ENCODE measurements at places on chromosomes 5 and 9.
A peak's percentile ranks its signal among the peaks of the same experiment; 100 is the strongest.

DNA sequence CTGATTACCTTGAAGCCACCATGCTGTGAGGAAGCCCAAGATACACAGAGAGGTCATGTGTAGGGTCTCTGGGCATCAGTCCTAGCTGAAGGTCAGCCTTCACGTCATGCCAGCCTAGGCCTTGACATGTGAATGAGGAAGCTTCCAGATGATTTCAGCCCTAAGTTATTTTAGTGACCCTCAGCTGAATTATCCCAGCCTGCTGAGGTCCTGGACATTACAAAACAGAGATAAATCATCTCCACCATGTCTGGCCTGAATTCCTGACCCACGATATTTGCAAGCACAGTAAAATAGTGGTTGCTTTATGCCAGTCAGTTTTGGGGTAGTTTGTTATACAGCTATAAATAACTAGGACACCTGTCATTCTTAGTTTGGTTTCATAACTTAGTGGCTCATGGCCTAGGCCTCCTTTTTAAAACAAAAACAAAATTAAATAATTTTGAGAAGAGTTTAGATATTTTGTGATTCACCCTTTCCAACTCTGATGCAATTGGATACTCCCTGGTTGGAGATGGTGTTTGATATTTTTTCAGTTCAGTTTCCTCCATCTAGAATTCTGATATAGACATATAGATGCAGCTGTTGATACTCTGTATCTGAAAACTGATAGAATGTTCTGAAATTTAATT lies 571.3 kb upstream of the CLINT1 start:
- no peak for DNase-seq

- no peak for DNase-seq
Measured at GRCh38 chr5:100424017-100424416, 111.2 kb upstream of the FAM174A start.

GRCh38 chr5:72379936-72380335 lies 59.8 kb downstream of the PTCD2 start:
- DNase-seq, result no peak

DNA sequence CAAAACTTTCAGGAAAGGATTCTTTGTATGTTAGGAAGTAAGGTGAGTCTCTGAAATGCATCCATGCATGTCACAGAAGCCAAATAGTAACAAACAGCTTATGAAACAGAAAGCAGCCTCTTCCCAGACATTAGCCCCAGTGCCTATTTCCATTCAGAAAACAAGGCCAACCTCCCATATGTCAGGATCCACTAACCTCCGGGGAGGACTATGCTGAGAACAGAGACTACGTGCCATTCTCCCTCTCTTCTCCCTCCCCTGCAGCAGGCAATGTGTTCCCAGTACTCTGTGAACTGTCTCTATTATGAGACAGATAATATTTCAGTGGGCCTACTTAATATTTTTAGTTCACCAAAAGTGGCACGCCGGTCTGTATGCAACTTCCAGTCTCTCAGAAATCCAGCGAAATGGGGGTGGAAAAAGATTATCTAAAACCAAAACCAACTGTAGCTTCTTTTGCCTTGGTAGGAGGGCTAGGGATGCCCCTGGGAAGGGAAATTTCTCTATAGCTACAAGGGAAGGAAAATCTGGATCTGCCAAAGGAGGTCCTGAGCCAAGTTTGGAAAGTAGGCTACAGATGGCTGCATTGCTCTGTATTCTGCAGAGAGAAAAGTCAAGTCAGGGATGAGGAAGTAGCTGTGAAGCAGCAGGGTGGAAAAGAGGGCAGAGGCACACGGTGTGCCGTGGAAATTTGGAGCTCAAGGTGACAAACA lies 42.0 kb downstream of the VLDLR start:
- DNase-seq, result no peak

DNA sequence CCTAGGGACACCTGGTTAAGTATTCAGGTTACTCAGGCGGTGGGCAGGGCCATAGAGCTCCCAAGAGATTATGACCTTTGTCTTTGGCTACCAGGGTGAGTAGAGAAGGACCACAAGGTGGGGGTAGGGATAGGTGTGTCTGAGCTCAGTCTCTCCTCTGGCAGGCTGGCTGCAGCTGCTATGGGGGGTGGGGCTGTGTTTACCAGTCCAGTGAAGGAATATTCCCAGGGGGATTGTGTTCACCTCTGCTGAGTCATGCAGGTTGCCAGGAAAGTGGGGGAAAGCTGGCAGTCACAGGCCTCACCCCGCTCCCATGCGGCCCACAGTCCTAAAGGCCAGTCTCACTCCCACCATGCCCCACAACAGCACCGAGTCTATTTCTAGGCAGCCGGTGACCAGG lies 53.6 kb upstream of the POU5F2 start:
- no peak for DNase-seq

DNA sequence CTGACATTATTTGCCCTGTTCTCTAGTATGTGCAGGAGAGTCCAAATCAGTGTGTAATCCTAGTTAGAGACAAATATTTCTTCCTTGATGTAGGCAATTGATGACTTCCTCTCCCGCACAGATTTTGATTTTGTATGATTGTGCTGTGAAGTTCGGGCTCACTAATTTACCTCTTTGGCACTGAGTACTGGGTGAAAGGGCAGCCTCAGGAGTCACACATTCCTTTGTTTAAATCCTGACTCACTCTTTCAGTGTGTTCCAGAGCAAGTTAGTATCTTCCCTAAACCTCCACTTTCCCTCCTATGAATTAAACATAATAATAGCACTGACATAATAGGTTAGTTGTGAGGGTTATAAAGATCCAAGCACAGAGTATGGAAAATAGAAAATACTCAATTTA lies 269.7 kb downstream of the ISL1 start:
- no peak for DNase-seq

GRCh38 chr5:94508461-94509148 lies 109.8 kb downstream of the KIAA0825 start:
- no peak for DNase-seq

DNA sequence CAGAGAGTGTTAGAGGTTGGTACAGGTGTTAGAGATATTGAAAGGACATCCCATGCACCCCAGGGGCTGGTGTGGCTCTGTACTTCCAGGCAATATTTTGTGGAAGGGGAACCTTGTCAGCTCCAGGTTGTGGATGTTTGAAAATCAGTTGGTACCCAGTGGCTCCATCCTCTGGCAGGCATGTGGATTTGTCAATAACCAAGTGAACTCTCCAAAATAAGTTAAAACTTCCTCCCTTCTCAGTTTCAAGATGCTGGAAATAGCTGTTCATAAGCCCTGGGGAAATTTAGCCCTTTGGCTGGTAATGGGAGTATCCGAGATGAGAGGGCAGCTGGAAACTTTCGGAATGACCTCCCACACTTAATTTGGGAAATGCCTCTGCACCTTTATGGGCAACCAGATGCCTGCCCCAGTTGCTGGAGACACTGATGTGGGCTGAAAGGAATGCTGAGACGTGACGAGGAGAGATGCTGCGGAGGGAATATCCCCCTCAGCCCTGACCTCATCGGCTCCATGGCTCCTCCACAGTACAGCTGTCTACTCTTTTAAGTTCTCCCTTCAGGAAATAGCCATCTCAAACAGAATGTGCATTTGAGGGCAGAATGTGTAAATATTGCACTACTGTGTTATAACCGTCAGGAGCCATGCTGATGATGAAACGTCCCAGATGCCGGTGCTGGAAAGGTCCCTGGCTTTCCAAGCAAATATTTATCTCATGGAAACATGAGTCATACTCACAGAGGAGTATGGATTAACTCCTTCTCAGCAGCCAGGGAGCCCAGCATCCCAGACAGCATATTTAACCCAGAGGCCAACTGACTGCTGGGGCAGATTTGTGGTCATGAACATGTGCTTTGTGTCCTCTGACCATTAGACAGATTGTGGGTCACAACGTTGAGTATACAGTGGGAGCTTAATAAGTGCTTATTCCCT lies 29.5 kb downstream of the TGFBI start:
- no peak for DNase-seq

GRCh38 chr5:170225326-170226128 lies 7.3 kb upstream of the C5orf58 start:
- DNase-seq, result peak; percentile 33

- DNase-seq, result no peak
Measured at GRCh38 chr9:15372455-15372854, 50.2 kb upstream of the SNAPC3 start.

GRCh38 chr5:77133061-77133758 lies 46.1 kb upstream of the ZBED3 start:
- no peak for DNase-seq

- DNase-seq, result no peak
Measured at GRCh38 chr5:154520861-154521453, 42.9 kb upstream of the HAND1 start.

DNA sequence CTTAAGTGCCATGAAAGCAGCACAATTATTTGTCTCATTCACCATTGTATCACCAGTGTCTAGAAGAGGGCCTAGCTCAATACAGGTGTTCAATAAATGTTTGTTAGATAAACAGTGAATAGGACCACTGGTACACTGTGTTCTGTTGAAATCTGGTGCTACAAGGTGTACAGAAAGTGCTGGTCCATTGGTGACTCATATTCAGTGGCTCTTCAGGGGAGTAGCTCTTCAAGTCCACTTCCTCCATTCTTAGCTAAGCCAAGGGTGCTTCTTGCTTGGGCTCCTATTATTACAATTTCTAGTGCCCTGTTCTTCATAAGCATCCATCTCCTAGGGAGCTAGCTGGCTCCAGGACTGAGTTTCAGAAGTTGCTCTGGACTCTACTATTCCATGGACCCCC lies 6.4 kb upstream of the FCHO2 start:
- DNase-seq, result no peak

DNA sequence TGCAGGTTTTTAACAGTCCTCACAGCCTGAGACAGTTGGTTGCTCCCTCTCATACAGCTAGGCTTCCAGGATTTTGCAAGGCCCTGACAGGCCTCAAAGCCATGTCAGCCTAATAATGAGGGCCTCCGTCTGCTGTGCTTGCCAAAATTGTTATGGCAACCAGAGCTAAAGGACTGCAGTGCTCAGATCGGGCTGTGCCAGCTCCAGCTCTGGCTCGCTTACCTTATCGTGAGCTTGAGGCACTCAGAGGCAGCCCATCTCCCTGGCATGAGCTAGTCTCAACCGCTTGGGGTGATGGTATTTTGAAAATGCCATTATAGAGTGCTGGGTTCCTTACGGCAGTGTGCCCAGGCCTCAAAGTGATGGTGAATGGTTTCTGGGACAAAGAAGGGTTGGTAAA lies 8.4 kb downstream of the MTAP start:
- no peak for DNase-seq

DNA sequence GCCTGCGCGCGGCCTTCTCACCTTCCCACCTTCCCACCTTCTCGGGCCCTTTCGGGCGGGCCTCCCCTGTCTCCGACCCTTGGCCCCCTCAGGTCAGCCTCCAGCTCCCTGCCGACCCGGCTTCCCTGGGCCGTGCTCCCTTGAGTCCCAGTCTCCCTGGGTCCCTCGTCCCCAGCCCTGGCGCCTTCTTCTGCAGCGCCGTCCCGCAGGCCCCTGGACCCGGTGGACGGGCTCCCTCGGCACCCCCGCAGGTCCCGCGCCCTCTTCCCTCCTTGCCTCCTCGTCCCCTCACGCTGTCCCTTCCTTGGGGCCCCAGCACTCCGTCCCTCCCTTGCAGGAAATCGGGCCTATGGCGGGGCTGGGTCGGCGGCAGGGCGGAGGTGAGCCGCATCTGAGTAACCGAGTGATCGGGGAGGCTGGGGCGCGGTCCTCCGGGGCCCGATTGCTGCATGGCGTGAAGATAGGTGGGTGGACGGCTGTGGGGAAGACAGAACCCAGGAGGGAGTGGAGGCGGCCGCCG lies 7.6 kb downstream of the ARPC5L start:
- no peak for DNase-seq

- no peak for DNase-seq
Measured at GRCh38 chr5:126280343-126280742, 142.9 kb upstream of the GRAMD2B start.

DNA sequence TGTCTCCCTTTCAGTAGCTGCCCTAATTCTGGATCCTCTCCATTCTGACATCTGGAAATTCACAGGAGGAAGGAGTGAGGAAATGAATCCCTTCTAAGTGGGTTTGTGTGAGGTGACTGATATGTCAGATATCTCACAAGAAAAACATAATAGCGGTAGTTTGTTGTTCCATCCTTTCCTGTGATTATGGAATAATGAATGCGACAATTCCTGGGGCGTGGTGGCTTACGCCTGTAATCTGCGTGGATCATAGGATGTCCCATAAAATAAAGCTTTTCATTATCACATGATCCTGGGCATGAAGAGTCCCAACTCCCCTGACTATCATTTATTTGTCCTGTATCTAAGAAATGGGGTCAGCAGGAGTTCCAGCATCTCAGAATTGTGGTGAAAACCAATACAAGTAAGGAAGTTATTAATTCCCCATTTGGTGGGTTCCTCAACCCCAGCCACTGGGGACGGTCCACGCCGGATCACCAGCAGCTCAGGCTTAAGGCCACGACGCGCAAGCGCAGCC lies 375 bp upstream of the C5orf24 start:
- no peak for DNase-seq

GRCh38 chr9:116059466-116059865 lies 94.1 kb upstream of the PAPPA start:
- DNase-seq, result no peak

DNA sequence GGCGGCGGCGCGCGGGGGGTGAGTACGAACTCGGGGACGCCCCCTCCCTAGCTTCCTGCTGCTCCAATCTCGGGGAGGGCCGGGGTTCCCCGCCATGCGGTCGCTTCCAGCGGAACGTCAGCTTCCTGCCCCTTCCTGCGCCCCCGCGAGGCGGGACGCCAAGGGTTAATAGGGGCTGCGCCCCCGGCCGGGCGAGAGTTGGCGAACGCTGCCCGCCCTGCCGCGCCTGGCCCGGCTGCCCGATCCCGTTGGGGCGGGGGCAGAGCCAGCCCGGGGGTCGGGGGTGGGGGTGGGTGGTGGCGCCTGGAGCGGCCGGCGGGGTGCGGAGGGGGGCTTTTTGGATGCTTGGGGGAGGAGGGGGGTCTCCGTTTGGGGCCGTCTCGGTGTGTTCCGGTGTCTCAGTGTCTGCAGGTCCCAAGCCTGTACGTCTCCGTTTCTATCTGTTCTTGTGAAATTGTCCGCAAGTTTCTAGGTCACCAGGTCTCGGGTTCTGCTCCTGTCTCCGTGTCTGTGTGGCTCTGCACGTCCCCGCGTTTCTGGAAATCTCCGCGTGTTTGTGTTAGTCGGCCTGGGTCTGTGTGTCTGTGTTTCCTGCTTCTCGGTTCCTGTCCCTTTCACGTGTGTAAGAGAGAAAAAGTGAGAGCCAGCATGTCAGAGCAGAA lies 789 bp downstream of the COL27A1 start:
- DNase-seq, result no peak

- DNase-seq, result no peak
Measured at GRCh38 chr9:92941861-92942260, 5.5 kb upstream of the FGD3 start.

DNA sequence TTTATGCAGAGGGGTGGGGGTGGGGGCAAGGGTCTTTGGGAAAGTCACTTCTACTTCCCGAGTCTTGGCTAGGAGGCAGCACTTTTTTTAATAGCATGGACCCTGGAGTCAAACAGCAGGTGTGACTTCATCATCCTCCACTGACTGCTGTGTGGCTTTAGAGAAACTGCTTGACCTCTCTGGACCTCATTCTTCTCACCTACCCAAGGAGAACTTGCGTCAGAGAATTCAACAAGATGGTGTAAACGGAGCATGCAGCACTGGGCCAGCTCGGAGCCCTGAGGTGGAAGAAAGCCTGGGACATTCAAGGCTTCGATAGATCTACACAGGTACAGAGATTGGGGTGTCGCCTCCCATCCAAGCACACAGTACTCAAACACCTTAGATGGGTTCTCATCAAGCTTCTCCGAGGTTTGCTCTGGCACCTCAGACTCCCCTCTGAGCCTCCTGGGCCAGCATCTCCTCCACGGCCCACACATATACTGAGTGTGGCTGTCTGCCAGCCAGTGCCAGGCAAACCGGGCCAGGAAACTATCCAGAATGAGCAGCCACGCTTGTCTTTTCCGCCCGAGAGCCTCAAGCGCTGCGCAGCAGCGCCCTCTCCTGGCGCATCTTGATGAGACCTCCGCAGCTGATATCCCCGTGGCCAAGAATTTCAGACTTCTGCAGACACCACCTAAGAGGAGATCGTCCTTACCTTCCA lies 4.6 kb upstream of the SLC25A48 start:
- DNase-seq, result peak; percentile 18

All from NCI-H510A (cell line).